Brain (organoid and tissue), 16 donors: ENCODE measurements at places on chromosomes 2 and 18.

DNA sequence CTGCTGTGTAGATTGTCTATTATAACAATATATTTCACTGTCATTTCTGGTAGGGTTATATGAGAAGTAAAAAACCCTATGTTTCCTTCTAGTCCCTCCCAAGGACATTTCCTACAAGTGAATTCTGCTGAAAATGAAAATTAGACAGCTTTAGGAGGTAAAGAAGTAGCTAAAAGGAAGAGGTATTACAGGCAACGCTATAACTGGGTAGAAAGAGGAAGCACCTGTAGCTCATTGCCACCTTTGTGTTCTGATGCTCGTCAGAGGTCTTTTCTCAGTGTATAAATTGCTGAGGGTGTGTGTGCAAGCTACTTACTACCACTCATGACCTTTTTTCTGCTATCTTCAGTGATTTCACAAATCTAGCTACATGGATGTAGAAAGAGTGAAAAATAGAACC, 1.4 kb downstream of the DNAJC10 start:
- DNase-seq, result no peak

- no peak for DNase-seq
These were observed 71.1 kb upstream of the SH3BP4 start for GRCh38 chr2:234880551-234881211.

GRCh38 chr2:134375935-134376334, 122.1 kb downstream of the MGAT5 start:
- DNase-seq, result peak; percentile 57

GRCh38 chr2:16666449-16666801, 791 bp upstream of the CYRIA start:
- no peak for DNase-seq

GRCh38 chr18:79396431-79397246, 909 bp downstream of the NFATC1 start:
- peak; percentile 41 for DNase-seq

DNA sequence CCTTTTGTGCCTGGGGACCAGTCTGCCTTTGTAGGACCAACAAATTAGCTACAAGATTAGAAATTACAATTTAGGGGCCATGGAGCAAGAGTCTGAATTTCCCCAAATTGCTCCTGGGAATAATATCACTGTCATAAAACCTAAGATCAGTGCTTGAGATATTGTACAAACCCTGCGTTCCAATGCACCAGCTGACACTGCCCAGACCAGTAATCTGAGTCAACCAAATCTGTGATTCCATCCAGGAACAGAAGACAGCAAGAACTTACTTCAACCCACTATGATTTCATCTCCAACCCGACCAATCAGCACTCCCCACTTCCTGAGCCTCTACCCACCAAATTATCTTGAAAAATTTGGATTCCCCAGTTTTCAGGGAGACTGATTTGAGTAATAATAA, 1305.0 kb upstream of the NRXN1 start:
- no peak for DNase-seq

DNA sequence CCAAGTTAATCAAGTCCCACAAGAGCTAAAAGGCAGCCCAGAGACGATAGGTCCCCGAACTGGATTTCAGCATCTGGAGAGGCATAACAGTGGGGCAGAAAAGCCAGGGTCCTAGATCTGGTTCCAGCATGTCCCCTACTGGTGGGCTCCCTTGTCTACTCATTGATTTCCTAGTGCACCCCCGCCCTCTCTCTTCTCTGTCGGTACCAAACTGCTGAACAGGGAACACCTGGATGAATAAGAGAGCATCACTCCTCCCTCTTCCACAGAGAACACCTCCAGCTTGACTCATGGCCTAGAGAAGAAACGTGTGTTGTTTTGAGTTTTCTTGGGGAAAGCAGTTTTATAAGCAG, 101.3 kb downstream of the FOXI3 start:
- no peak for DNase-seq

DNA sequence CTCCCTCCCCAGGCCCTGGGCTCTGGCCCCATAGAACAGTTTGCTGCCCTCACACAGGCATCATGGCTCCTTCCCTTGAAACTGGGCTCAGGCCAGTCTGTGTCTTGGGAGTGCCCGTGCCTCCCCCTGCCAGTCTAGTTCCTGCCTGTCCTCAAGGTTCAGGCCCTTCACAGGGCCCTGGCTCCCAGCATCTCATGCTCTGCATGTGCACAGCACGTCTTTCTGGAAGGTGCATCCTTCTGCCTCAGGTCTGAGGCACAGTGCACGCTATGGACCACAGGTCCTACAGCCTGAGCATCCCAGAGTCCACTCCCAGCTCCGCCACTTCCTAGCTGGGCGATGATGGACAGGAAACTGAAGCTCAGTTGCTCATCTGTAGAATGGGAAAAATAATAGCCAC, 35.6 kb upstream of the FOSL2 start:
- no peak for DNase-seq

DNA sequence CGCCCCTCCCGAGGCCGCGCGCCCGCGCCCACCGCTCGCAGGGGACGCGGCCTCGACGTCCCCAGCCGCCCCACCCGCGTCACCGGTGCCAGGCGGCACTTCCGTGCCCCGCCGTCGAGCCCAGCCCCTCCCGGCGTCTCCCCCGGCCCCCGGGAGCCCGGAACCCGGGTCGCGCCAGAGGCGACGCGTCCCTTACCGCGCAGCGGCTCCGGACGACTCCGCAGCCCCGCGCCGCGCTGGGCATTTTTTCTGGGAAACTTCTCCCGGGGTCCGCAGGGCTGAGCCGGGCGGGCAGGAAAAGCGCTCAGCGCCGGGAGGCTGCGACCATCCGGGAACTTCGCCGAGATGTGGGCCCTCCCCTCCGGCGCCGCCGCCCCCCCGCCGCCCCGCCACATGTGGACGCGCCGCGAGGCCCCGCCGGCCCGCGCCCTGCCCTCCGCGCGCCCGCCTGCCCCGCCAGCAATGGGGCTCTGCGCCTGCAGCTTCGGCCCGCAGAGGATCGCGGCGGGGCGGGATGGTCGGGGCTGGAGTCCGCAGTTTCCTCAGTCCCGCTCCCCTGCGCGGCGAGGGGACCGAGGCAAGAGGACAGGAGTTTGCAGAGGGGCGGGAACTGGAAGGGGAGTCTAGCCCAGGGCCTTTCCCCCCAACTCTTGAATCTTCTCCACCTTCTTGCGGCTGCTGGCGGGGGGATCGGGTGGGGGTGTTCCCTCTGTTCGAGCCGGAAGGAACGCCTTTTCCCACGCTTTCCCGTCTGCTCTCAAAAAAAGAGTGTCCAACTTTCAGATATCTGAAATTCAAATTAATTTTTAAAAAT, 81.5 kb downstream of the CHRNA1 start:
- DNase-seq, result peak; percentile 65

GRCh38 chr2:109455731-109456691, 157.8 kb downstream of the SEPTIN10 start:
- DNase-seq, result no peak

GRCh38 chr2:60602828-60603532, 49.5 kb upstream of the BCL11A start:
- no peak for DNase-seq

GRCh38 chr2:163670929-163671328, 64.9 kb downstream of the FIGN start:
- DNase-seq, result no peak

- no peak for DNase-seq
These were observed 301.7 kb downstream of the PAX3 start for GRCh38 chr2:221997100-221997499.

DNA sequence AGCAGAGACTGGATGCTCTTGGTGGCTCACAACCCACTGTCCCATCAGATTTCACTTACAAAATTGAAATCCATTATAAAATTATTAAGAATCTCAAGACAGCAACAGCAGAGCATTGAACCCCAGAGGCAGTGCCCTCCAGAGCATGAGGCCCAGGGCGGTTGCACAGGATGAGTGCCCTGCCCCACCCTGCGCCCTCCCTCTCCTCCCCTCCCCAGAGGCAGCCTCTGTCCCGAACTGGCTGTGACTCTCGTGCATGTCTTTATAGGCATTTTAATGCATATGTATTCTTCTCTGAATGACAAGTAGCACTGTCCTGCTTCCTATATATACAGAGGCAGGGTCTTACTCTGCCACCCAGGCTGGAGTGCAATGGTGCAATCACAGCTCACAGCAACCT, 10.4 kb downstream of the MFSD2B start:
- DNase-seq, result no peak

DNA sequence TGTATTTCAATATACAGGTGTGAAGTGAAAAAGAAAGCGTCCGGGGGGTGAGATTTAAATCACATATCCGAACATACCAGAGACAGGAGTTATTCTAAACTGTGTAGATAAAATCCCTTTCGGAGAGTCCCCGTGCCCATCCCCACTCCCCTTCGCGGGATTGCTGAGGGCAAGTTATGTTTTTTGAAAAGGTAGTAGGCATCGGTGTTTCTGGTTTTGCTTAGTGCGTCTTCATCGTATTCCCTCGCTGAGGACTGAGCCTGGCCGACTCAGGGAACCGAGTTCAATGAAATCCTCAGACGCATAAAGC, 583.4 kb downstream of the ZEB2 start:
- DNase-seq, result no peak

GRCh38 chr2:207230261-207231105, 64.7 kb upstream of the KLF7 start:
- no peak for DNase-seq

DNA sequence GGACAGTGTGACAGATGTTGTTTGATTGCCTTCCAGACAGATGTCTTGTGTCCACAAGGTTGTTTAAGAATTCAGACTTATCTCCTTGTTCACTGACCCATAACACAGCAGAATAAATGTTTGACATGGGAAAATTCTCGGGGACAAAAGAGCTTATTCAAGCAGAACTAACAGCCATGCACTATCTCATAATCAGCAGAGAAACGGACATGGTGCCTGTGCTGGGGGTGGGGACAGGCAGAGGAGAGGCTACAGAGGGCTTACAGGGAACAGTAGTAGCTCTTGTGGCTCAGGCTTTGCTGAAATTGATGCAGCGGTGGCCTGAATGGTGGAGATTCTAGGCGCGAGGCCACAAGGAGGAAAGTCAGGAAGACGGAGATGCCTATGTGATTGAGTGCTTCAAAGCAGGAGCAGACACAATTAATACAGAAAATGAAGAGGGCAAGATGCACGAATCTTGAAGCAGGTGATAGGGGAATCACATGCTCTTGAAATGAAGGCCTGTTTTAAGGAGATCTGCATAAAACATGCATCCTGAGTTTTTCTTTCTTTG, 62.0 kb upstream of the CAB39 start:
- peak; percentile 50 for DNase-seq

GRCh38 chr2:202881570-202881969, 10.0 kb upstream of the ICA1L start:
- no peak for DNase-seq

- DNase-seq, result no peak
These were observed 21.3 kb upstream of the BCL2L11 start for GRCh38 chr2:111099402-111099801.

- DNase-seq, result no peak
These were observed 22.5 kb downstream of the MAP3K2 start for GRCh38 chr2:127365211-127365643.

- peak; percentile 18 for DNase-seq
These were observed at the start of gene INHBB for GRCh38 chr2:120346026-120346666. Gene INHBB, plus strand, starts transcription at chr2:120346136. Its CDS starts 53 bp downstream, at chr2:120346189.

- DNase-seq, result peak; percentile 11
These were observed 112.3 kb upstream of the CAVIN2 start for GRCh38 chr2:191959209-191959608.

DNA sequence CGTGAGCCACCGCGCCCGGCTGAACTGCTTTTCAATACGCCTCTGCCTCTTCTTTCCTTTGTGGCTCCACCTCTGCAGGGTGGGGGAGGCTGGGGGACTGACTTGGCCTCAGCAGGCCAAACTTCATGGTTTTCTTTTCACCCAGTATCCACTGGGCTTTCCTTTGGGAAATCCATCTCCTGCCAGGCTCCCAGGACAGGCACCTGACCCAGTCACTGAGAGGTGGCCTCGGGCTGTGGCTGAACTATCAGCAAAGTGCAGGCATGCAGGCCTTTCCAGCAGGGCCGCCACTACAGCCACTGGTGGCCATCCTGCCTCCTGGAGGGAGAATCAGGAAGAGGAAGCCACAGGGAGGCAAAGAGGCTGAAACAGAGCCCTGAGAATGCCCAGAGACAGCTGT, 33.4 kb upstream of the SEMA4C start:
- no peak for DNase-seq

- DNase-seq, result no peak
These were observed 24.4 kb downstream of the EIF4E2 start for GRCh38 chr2:232574674-232575403.

- no peak for DNase-seq
These were observed 249.1 kb upstream of the RBMS1 start for GRCh38 chr2:160742667-160743066.
